SW480 (cell line): ENCODE measurements at places on chromosomes 13 and 19.

GRCh38 chr13:29948244-29948643 is 97.8 kb upstream of the UBL3 start:
- no peak for DNase-seq

GRCh38 chr13:49669735-49670309 is 21.5 kb downstream of the EBPL start:
- DNase-seq, result peak; percentile 79

- no peak for DNase-seq
These were observed 9.6 kb upstream of the ZNRF4 start for GRCh38 chr19:5445561-5446055.

DNA sequence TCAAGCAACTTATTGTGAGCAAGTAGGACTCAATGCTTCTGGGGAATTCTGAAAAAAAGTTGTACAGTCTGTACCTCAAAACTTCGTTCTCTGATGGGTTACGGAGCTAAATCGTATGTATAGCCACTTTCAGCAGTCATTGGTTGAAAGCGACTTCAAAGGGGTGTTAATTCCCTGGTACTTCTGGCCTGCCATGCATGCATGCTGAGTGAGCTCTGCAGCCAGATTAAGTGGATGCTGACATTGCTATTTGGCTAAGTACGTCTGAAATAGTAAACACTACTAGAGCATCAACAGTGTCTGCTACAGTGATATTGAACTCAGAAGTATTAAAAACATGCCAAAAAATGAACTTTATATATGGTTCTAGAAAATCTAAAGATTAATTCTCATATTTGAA is 1183.1 kb upstream of the PCDH20 start:
- DNase-seq, result no peak

- DNase-seq, result no peak
These were observed 6.8 kb downstream of the ALG5 start for GRCh38 chr13:36992362-36992761.

DNA sequence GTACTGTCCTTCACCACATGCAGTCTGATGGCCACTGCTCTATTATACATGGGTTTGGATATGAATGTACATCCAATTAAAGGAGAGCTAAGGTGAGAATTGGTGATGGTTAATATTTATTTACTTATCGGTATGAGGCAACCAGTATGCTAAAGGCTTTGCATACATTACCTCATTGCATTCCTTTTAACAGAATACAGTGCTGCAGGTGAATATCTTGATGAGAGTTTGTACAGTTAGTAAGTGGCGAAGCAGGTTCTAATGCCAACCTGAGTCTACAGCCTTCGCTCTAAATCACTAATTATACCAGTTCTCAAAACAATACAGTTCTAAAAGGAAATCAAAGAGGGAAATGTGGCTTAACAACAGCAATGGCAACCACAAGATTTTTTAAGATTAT is 284.1 kb downstream of the ITGBL1 start:
- DNase-seq, result no peak

DNA sequence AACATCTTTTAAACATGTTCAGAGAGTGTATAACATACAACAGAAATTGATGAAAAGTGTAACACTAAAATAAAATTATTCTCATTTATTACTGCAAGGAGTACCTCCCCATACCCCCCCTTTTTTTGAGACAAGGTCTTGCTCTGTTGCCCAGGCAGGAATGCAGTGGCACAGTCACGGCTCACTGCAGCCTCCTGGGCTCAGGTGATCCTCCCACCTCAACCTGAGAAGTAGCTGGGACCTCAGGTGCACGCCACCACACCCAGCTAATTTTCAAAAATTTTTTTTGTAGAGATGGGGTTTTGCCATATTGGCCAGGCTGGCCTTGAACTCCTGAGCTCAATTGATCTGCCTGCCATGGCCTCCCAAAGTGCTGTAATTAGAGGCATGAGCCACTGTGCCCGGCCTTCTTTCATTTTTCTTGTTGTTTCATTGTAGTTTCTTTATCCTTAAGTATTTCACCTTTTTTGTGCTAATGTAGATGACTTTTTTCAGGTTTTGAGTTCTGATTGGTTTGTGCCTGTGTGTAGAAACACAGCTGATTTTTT is 28.3 kb downstream of the GATAD2A start:
- no peak for DNase-seq

DNA sequence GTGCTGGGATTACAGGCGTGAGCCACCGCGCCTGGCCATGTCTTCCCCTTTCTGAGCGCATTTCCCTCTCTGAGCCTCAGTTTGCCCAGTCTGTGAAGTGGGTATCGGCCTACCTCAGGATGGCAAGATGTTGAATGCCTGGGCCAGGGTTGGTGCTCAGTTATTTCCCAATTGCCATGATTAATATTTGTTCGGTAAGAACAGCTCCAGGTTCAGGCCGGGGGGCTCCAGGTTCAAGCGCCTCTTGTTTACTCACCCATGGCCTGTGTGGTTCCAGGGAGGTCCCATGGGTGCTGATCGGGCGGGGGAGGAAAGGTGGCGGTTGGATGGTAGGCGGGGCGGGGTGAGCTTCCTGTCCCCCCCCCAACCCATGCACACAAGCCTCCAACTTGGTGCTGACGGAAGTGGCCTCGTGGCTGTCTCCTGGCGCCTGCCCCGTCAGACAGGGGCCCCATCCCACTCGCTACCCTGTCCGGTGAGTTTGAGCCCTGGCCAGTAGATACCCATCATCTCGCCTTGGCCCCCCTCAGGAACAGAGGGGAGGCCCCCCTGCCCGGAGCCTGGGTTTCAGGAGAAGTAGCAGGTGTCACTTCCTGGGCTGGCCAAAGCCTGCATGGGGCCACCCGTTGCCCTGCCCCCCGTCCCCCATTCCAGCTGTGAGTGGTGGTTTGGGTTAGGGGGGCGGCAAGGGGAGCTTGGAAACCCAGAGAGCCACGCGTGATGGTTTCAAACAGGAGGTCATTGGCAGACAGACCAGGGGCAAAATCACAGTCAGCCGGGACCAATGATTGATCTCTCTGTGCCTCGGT is at the start of gene FCHO1:
Gene FCHO1 (plus strand): TSS at position 375 of the 809 bp plus-strand sequence. CDS start 3,688 bp downstream, outside the sequence.
- DNase-seq, result no peak

DNA sequence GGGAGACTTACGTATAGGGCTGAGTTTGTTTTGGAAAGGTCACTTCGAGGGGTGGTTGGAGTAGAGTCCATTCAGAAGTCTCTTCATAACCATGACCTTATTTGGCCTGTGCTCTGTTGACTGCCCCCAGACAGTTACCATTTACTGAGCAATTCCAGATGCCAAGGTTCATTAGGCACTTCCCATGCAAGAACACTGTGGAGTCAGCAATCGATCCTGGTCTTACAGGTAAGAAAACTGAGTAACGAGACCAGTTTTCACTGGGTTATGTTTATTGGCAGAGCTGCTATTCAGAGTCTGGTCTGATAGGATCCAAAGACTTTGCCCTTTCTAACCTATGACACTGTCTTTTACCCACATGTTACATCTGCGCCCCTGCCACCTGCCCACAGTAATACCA is 134.7 kb downstream of the MTUS2 start:
- DNase-seq, result no peak

DNA sequence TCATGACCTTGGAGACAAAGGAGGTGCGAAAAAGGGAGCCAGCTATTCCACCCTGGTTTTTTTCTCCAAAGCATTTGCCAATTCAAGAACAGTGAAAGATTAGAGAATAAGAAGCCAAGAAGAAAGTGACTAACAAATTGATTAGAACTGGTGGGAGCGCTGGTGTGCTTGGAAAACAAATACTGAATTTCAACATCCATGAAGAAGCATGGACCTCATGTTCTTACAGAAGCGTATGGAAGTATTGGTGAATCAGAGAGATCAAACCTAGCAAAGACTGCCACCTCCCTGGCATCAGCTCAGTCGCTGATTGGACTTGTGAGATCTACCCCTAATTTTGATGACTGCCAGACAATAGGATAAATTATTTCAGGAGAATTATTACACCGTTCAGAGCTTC is 195.3 kb downstream of the ITGBL1 start:
- no peak for DNase-seq

DNA sequence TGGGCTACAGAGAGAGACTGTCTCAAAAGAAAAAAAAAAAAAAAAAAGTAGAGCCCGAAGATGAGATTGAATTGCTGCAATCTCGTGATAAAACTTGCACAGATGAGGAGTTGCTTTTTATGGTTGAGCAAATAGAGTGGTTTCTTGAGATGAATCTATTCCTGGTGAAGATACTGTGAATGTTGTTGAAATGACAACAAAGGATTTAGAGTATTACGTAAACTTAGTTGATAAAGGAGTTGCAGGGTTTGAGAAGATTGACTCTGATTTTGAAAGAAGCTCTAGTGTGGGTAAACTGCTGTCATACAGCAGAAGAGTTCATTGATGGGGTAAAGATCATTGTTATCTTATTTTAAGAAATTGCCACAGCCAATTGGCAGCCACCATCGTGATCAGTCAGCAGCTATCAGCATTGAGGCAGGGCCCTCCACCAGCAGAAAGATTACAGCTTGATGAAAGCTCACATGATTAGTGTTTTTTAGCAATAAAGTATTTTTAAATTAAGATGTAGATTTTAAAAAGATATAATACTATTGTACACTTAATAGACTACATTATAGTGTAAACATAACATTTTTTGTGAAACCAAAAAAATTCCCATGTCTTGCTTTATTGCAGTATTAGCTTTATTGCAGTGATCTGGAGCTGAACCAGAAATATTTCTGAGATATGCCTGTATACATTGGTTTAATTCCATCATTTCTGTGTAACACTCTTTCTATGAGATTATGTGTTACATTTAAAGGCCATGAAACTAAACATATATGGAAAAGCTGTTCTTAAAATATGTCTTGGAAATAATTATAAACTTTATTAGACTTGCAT is 43.1 kb downstream of the ZMYM2 start:
- no peak for DNase-seq

DNA sequence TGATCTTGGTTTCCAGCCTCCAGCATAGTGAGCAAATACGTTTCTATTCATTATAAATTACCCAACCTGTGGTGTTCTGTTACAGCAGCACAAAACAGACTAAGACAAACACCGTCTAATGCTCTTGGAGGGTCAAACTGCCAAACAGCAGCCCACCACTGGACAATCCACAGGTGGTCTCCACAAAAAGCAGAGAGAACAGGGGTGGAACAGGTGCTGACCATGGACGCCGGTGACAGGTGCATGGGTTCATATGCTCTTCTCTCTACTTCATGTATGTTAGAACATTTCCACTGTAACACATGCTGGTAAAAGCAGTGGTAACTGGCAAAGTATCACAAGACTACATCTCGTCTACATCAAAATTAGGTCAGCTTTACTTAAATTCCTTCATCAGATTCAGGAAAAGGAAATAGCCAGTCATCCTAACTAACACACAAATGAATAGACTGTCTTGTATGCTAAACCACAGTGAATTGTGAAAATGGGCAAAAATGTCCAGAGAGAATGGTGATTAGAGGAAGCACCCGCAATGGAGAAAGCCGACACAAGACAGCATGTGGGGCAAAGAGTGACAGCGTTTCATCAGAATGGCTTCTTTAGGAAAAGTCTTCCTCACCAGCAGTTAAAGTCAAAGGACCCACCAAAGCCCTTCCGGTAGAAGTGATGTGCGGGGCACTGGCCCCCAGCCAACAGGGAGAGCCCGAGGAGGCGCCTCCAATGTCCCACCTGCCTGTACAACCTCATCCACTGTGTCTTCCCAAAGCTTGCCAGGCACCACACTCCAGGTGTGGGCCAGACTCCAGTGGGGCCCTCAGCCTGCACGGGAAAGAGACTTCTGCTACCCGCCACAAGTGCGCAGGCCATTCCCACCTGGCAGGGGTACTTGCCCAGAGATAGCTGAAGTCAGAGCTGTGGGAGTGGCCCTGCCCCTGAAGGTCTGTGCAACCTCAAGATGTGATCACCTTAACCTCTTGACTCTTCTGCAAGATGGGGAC is 6.5 kb downstream of the CARS2 start:
- DNase-seq, result no peak

GRCh38 chr19:51466723-51467122 is 8.5 kb upstream of the SIGLEC8 start:
- DNase-seq, result no peak

DNA sequence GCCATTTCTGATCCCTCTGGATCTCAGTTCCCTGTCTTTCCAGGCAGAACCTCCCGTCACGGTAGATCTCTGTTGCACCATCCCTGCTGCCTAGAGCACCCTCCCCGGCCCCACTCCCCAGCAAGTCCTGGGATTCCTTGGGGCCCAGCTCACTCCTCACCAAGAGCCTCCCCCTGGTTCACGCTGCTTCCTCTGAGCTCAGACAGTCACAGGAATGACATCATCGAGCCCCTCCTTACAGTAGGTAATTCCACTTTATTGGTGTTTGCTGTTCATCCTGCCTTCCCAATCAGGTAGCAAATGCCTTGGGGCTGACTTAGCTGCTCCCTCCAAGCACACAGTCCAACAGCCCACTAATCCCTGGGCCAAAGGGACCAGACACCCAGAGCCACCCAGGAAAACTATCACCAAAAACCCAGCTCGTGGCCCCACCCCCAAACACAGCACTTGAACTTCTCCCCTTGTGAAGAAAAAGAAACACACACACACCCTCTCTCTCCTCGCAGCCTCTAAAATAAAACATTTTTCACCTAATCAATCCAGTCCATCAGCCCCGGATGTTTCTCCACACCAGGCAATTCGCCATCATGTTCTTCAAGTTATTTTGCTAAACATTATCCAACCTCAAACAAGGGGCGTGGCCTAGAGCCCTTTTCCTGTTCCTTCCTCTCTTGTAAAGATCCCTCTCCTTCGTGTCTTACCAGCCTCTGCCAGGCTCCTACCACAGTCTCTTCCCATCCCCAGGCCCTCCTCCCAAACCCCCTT is 2.5 kb downstream of the NAPA start:
- DNase-seq, result no peak

DNA sequence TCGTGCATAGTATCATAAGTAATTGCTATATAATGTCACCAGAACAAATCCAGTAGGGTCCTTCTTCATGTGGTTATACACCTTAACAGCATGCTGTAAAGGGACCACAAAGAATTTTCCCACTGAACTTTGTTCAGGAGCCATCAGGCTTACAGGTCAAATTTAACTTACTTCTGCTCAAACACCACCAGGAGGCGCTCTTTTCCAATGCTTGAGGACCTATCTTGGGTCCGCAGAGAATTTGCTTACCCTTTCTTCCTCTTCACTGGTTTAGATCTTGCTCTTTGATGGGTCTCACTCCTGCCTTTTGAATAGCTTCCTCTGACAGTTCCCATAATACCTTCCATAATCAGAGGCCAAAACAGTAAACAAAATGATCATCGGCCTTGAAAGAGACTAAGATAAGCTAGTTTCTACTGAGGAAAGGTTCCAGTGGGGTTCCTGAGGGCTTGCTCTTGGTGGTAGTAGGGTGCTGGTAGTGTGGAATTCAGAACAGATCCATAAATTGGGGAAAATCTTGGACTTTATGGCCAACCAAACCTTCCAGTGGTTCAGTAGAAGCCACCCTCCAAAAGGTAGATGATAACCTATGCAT is 37.4 kb downstream of the SCGB2B2 start:
- peak; percentile 86 for DNase-seq

DNA sequence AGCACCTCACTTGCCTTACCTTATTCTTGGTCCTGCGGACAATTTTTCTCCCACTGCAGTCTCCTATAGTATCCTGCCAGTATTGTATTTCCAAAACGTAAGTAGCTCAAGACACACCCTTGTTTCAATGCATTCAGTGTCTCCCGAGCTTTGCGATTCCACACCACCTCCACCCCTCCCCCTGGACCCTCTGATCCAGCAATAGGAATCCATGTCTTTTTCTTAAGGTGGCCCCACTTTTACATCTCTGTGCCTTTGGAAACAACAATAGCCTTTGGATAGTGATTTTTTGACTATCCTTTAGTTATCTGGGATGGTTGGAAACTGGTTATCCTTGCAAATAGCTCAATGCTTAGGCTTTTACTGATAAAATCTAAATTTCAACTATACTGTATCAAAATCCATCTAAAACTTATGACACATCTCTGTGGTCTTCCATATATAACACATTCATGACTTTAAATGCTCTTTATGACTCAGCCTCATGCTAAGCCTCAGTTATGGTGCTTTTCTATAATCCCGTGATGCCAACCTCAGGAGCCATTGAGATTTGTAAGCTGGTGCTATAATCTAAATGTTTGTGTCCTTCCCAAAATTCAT is 27.1 kb downstream of the FAM216B start:
- no peak for DNase-seq
